ENCODE measurements at places on chromosomes 6 and 20. TPM values are rescaled to one million over a fixed set of nuclear protein-coding genes. Genes with fewer than 3 reads are reported as not detected.

ENPP4 gene
- total RNA-seq: 20.4 TPM

RGL2 gene
- total RNA-seq: 83.0 TPM

PDYN gene
- total RNA-seq: not detected

RUNX2 gene
- total RNA-seq: 0.94 TPM

BCKDHB gene
- total RNA-seq: 12.0 TPM

HMGN4 gene
- total RNA-seq: 86.3 TPM

CST9 gene
- not detected for total RNA-seq

CST2 gene
- 0.87 TPM for total RNA-seq

GRCh38 chr6:107493158-107494057 is 3.5 kb downstream of the SOBP start:
- ATAC-seq: no peak

GRCh38 chr6:37631295-37631694 is 66.4 kb downstream of the MDGA1 start:
- no peak for ATAC-seq

DNA sequence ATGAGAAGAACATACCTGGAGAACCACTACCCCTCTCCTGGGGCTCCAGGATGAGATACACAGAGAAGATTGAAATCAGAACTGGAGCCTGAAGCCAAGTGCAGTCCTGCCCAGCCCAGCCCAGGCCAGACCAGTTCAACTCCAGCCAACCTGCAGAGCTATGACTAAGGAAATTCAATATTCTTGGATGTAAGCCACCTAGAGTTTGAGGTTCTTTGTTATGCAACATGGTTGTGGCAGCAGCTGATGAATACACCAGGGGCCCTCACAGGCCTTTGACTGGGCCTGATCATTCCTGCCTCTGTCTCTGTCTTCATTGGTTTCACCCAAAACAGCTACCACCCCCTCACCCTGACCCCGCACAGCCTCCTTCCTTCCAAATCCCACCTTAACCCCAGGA is 167.8 kb downstream of the LRFN2 start:
- ATAC-seq: no peak

DNA sequence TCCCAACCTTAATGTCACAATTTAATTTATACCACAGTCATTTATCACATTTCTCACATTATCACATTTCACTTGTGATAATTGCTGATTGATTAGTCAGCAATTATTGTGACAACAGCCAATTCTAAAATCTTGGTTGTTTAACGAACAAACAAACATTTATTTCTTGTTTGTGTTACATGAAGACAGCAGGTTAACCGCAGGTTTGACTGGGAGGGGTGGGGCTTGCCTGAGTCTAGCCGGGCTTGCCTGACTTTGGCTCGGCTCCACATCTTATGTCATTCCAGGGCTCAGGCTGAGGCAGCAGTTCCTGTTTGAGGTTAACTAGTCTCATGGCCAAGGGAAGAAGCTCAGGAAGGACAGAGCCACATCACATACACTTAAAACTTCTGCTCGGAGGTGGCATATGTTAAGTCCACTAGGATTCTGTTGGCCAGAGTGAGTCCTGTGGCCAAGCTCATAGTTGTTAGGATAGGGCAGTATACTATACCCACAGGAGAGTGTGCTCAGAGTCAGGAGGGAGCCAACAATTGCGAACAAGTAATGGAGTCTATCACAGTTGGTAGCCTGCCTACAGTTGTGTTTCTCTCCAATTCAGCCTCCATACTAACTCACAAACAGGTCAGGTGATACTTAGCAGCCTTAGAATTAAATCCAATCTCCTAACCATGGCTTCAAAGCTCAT is 90.0 kb upstream of the IFNGR1 start:
- peak; percentile 51 for ATAC-seq

- ATAC-seq: no peak
These were observed 130.7 kb downstream of the DHX35 start for GRCh38 chr20:39092733-39093410.

DNA sequence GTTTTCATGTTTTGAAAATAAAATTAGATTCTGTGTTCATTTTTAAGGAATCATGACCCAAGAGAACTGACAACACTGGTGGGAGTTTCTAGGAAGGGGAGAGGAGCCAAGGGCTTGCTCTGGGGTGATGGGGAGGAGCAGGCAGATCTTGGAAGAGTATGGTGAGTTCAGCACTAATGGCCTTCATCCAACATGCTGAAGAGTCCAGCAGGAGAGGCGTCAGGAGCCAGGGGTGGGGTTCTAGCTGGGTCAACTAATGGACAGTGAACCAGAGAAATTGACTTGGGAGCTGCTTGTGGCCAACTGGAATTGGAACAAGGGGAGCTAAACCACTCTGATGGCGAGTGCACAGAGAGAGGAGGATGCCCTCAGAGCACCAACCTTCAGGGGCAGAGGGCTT is 107.1 kb downstream of the MRPL14 start:
- ATAC-seq: peak; percentile 77

- no peak for ATAC-seq
These were observed 85.4 kb downstream of the SOX4 start for GRCh38 chr6:21678990-21679389.

DNA sequence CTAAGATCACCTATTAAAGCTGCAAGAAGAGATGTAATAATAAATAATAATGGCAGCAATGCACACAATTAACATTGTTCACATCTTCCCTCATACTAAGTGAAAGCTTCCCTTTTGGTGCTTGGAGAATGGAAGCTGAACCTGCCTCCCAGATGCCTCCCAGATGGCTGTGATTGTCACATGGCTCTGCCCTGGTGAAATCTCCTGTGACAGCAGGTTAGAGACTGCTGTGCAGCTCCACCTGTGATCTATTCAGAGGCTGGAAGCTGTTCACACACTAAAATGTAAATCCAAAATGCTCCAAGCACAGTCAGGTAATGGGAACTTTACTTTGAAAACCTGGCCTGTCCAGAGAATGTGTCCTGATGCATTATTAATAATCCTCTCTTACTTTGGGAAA is 41.7 kb upstream of the RGS17 start:
- ATAC-seq: no peak

DNA sequence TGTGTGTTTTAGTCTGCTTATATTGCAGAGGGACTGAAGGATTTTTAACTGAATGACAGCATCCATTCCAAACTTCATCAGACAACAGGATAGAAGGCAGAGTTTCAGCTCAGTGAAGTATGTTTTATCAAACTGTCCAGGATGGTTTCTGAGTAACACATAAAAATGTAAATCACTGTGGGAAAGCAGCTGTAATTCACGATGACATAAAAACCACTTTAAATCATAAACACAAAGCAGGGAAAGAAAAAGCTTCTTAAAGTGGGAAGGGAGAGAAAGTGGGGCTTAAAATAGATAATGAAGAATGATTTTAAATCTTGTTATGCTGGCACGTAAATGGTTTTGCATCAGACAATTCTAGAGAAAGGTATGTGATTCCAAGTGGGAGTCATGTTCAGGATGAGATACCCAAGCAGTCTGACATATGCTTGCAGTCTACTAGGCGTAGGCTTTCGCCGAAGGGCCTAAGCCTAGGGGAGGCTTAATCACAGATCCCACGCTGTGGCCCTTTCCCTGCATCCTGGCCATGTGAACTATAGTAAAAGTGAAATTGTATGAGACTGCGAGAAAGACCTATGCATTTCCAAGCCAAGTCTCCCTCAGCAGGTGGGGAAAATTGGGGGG is 610.6 kb downstream of the PRKN start:
- ATAC-seq: no peak

DNA sequence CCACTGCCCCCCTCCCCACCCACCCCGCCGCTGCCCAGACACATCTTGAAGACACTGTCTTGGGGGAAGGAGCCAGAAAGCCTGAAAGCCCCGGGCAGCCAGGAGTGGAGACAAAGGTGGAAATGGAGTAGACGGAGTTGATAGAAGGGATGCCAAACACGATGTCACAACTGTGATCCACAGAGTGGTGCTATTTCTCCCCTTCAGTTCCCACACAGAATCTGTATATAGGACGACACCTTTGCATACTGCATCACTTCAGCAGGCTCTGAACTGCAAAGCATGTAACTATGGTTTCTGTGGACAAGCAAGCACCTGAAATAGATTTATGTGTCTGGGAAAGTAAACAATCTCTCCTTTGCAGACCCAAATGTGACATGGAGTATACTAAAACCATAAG is 56.4 kb upstream of the F13A1 start:
- no peak for ATAC-seq

DNA sequence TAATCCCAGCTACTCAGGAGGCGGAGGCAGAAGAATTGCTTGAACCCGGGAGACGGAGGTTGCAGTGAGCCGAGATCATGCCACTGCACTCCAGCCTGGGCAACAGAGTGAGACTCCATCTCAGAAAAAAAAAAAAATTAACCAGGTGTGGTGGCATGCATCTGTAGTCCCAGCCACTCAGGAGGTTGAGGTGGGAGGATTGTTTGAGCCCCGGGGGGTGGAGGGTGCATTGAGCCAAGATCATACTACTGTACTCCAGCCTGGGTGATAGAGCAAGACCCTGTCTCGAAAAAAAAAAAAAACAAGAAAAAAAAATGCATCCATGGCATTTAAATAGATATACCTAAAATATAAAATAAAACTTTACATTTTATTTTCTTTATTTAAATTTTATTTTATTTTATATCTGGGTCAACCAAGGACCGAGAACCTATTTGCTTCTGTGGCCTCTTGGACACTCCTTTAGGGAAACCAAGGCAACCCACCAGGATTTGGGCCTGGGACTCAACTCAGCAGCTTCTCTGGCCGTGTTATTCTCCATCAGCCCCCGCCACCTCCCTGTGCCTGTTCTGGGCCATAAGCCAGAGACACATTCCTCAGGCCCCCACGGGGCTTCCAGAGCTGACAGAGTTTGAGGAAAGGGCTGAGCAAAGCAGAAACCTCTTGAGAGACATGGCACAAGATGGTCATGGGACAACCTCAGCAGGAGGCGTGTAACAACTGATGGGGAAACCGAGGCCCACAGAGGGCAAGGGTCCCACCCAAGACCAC is 6.2 kb downstream of the SNTA1 start:
- ATAC-seq: no peak

DNA sequence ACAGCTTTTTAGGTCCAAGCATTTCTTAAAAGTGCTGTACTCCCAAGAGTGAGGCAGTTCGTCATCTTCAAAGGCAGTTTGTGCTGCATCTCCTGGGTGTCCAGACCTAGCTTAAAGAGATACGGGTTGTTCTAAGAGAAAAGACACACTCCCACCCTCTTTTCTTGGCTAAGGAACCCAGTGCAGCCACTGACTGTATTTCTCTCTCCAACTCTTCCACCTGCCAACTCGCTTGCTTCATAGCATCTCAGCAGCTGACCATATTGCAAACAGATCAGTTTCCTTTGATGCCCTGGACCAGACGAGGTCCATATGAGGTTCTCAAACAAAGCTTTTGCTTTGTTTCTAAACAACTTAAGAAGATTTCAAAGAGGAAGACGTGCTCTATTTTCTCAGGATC is 101.1 kb downstream of the ISM1 start:
- peak; percentile 81 for ATAC-seq

DNA sequence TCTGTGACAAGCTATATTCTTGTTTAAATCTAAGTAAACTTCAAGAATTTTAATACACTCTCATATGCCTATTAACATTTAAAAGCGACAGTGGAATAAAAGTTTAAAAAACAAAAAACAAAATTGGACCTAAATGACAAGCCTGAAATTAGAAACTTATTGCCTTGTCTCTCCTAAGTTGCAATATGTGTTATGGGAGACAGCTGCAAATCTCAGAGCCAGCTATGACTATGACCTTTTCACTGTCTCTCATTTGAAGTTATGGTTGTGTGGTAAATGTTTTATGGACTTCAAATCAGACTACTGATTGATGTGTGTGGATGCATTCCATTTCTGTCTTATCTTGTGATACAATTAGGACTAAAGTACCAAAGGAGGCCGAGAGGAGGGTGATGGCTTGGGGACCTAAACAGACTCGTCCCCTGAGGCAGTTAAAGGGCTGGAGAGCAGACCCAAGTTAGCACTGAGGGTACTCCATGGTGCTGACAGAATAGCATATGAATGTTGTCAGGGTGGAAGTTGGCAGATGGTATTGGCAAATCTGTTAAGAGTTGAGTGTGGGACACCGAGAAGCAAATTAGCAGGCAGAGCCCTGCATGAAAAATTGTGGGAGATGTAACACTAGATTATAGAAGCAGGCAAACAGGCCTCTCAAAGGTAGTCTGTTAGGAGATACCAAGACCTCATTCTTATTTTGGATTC is 930.1 kb upstream of the MAN1A1 start:
- ATAC-seq: no peak

GRCh38 chr6:135604035-135604860 is 106.7 kb upstream of the AHI1 start:
- no peak for ATAC-seq

- ATAC-seq: no peak
These were observed 58.5 kb downstream of the BAK1 start for GRCh38 chr6:33521489-33522091.

DNA sequence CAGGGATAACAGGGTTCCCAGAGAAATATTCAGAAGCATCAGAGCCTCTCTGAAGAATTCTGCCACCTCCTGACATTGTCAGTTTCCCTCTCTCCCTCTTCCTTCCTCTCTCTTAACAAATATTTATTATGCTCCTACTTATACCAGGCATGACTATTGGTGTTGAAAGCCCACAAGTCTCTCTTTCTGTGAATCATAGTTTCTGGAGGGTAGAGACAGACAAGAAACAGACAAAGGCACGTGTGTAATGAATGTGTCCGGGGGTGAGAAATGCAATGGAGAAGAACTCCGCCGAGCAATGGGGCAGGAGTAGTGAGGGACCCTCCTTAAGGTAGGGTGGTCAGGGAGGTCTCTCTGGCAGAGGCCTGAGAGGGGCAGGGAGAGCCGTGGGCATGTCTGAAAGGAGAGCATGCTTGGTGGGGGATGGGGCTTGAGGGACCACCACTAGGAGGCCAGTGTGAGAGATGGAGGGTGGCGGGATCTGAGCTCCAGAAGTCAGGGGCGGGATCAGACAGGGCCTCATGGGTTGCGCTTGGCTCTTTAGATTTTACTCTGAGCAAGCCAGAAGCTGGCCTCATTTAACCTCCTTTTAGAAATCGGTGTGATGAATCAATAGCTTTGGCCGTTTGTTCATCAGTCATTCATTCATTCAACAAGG is 57.3 kb downstream of the EYA2 start:
- ATAC-seq: no peak

DNA sequence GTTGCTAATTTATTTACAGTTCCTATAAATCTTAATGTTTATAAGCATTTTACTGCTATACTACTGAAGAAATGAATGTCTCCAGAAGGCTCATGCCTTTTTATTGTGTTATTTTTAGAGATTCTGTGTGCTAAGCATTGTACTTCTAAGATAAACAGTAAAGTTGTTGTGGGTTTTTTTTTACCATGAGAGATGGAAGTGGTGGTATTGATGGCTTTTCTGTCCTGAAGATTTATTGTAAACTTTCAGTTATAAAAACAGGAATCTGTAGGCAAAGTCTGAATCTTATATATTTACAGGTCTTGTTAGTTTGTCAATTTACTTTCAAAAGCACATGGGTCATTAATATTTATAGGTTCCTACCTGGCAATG is 246.9 kb downstream of the TMEM242 start:
- ATAC-seq: no peak

DNA sequence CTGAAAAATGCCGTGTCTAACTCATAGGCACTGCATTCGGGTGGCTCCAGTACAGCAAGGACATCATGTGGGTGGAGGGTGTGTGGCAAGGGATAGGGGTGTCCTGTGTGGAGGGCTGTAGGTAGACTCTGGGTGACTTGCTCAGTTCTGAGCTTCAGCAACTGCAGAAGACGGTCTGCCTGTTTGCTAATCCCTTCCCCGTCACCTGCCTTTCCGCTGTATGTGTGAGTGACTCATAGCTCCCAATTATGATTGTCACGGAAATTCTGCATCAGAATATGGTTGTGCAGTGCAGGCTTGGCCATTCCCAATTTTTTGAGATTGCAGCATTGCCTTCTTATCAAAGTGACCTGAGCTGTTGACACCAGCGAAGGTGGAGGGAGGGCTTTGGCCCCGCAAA is 174.3 kb downstream of the CDH4 start:
- no peak for ATAC-seq

Measured in gastroesophageal sphincter (tissue), 4 donors.